ENCODE measurements at places on chromosomes 5 and 9.

- DNase-seq, result peak; percentile 92
These were observed 14.6 kb downstream of the LCN10 start for GRCh38 chr9:136728080-136728547.

- no peak for DNase-seq
These were observed 26.8 kb upstream of the ANKRD33B start for GRCh38 chr5:10536931-10537579.

GRCh38 chr9:137113385-137114159 lies 961 bp downstream of the DPP7 start:
- no peak for DNase-seq

DNA sequence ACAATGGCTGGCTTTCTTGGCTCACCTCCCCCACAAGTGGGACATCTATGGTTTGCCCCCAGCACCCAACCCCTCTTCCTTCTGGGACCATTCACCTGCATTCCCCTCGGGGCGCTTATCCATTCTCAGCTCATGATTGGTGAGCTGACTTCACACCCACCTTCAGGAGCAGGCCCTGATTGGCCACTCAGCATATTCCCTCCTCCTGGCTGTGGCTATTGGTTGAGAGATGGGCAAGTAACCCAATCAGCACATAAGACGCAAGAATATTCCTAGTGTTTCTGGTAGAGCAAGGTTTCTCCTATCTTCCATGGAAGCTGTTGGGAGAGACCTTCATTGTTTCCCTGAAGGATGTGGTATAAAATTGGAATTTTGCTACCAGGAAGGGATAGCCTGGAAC lies 22.7 kb upstream of the UNC5A start:
- DNase-seq, result no peak

- DNase-seq, result no peak
These were observed 79.0 kb downstream of the AK8 start for GRCh38 chr9:132798817-132799790.

DNA sequence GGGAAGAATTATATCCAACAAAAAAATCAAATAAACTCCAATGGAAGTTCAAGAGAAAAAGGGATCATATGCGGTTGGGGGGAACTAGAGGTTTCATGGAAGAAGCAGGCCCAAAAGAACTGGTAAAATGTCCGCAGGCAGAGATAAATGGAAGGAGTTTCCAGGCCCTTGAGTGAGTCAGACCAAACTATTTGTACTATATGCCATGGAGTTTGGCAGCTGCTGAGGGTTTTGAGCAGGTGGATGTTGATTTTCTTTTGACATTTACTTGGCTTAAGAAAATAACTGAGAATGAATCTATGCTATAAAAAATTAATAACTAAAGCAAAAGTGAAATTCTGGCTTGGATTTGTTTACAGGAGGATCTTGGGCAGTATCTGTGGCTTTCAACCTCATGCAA lies 33.7 kb downstream of the MINAR2 start:
- no peak for DNase-seq

DNA sequence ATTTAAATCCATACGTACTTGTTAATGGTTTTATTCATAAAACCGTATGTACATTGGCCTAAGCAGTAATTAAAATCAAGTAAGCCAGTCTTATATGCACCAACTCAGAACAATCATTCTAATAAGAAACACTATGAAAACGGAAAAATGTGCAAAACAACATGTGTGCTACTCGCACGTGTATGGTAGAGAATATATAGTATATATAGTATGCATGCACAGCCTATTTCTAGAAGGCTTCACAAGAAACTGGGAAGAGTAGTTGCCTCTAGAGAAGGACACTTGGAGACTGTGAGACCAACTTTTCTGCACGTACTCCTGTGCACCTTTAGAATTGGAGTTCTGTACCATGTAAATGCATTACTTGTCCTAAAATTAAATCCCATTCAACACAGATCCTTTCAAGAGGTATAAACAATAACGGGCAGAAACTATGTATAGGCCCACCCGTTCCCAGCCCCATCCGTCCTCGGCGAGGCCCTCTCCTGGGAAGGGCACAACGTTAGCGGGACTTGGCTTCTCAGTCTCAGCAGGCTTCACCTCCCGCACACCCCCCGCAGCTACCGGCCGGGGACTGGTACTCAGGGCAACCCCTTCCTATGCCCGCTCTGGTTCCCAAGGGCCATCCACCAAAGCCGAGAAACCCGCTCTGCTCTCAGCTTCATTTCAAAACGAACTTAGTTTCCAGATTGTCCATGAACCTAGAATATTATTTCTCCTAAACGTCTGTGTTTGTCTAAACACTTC lies 2.0 kb downstream of the CDC14B start:
- no peak for DNase-seq

DNA sequence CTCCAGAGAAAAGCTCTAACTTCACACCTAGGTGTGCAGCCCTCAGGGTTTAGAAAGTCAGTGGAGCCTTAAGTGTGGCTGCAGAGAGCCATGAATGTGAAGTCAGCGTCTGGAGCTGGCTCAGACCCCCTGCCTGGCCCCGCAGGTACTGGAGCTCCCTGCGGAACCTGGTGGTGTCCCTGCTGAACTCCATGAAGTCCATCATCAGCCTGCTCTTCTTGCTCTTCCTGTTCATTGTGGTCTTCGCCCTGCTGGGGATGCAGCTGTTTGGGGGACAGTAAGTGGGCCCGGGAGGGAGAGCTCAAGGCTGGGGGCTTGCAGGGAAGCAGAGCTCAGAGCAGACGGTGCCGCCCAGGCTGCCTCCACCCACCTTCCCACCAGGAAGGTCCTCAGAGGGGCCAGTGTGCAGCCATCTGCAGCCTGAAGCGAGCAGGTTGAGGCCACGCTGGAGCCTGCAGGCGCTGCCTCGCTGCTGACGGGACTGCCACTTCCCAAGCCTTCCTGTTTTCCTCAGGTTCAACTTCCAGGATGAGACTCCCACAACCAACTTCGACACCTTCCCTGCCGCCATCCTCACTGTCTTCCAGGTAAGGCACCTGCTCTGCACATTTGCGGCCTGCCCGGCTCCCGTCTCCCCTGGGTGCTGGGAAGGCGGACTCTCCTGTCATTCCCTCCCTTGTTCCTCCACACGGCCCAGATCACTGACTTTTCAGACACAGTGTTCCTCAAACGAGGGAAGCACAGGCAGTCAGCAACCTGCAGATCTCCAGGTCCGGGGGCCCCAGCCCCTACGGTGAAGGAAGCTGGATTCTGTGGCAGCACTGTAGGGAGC lies 108.9 kb downstream of the CACNA1B start:
- DNase-seq, result no peak

GRCh38 chr9:93119703-93119952 lies 14.4 kb downstream of the NINJ1 start:
- no peak for DNase-seq

GRCh38 chr9:32294106-32294505 lies 90.3 kb upstream of the ACO1 start:
- no peak for DNase-seq

GRCh38 chr5:96942911-96943310 lies 7.0 kb downstream of the LNPEP start:
- no peak for DNase-seq

DNA sequence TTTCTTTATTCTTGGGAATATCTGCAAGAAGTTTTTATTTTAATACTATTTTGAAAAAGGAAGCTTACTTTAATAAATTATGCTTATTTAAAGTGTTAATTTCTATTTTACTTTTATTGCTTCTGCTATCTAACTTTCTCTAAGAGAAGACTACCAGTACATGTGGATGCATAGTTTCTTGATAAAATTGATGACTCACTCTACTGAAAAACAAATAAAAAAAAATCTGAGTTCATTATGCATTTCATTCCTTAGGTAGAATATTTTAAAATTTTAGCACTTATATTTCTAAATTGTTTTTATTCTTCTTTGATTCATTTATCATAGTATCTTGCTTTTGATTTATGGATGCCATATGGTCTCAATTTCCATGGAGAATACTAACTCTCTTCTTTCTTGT lies 217.9 kb downstream of the TAF11L14 start:
- no peak for DNase-seq

GRCh38 chr9:13550519-13550918 lies 271.0 kb upstream of the MPDZ start:
- DNase-seq, result no peak

DNA sequence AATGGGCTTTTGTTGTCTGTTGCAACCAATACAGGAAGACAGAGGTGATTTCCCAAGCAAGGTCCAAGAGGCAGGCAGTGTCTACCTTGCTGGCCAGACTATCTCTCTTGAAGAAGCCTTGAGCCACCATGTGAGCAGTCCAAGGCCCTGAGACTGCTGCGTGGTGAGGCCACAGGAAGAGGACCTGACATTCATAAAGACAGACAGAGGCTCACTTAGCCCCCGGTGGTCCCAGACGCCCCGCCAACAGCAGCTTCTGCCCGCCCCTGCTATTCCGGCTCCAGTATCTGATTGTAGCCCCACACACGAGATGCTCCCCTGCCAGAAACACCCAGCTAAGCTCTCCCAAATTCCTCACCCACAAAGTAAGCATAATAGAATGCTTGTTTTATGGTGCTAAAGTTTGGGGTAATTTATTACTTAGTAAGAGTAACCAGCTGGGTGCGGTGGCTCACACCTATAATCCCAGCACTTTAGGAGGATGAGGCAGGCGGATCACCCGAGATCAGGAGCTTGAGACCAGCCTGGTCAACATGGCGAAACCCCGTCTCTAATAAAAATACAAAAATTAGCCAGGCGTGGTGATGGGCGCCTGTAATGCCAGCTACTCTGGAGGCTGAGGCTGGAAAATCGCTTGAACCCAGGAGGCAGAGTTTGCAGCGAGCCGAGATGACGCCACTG lies 22.8 kb upstream of the FUBP3 start:
- no peak for DNase-seq

- no peak for DNase-seq
These were observed 20.6 kb downstream of the RAD1 start for GRCh38 chr5:34894716-34895115.

GRCh38 chr9:133532937-133533668 lies 1.4 kb upstream of the ADAMTSL2 start:
- DNase-seq, result peak; percentile 77

- no peak for DNase-seq
These were observed 11.8 kb upstream of the BTNL9 start for GRCh38 chr5:181028032-181028819.

DNA sequence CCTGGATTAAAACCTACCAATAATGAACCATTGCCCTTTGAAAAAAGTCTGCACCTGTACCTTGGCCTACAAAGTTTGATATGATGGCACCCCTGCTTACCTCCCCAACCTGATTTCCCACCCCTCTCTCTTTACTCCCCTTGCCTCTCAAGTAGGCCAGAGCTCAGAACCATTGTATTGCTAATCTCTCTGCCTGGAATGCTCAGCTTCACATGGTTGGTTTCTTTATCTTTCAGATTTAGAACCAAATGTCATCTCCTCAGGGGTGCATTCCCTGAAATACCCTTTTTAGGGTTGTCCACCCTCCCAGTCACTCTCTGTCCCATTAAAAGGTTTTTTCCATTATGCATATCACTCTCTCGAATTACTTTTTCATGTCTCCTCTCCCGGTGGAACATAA lies 116.6 kb upstream of the VCAN start:
- no peak for DNase-seq

DNA sequence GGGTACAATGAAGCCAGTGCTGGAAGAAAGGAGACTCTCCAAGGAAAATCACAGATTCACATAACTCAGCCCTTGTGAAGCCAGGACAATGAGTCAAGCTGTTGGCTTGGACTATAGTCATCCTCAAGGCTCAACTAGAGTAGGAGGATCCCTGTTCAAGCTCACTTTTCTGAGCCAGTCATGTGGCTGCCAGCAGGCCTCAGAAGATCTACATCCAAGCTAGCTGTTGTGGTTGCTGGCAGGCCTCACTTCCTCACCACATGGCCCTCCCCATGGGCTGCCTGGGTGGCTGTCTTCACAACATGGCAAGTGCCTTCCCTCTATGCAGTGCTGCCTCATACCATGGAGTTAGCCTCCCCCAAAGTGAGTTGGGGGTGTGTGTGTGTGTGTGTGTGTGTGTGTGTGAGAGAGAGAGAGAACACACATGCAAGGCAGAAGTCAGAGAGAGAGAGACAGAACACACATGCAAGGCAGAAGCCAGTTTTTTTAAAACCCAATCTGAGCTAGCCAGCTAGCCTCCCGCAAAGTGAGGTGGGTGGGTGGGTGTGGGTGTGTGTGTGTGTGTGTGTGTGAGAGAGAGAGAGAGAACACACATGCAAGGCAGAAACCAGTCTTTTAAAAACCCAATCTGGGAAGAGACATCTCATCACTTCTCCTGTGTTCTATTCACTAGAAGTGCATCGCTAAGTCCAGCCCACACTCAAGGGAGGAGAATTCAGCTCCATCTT lies 17.1 kb downstream of the SCAI start:
- DNase-seq, result peak; percentile 94

GRCh38 chr9:16358751-16359150 lies 511.7 kb downstream of the BNC2 start:
- DNase-seq, result no peak

- no peak for DNase-seq
These were observed 78.4 kb downstream of the DROSHA start for GRCh38 chr5:31453522-31453921.

DNA sequence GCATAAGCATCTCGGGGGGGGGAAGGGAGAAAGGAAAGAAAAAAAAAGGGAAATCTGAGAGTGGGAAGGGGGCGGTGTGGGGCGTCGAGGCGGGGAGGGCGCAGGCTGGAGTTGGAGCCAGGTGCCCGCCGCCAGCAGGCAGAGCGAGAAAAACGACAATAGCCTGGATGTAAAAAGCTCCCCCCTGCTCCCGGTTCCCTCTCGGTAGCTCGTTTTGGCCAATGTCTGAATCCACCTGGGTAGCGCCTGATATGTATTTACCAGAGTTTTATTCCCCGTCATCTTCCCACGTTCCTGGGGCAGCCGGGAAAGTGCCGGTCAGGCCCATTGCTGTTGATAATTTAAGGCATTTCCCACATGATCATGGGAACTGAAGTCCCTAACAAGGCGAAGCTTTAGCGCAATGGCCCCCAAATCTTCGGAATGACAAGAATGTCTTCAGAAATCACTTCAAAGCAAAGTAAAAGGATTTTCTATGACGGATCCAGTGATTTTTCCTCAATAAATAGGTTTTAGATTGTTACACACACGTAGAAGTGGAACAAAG lies 3.0 kb upstream of the OTP start:
- DNase-seq, result no peak

- no peak for DNase-seq
These were observed 20.2 kb downstream of the HOMER1 start for GRCh38 chr5:79493596-79494345.

- no peak for DNase-seq
These were observed 6.7 kb downstream of the NCBP1 start for GRCh38 chr9:97640325-97640724.

- no peak for DNase-seq
These were observed 421.5 kb upstream of the DAP start for GRCh38 chr5:11182441-11183080.

- DNase-seq, result no peak
These were observed 33.5 kb upstream of the SLC28A3 start for GRCh38 chr9:84374013-84374412.

Data from right hindlimb (tissue), 1 donor.